ENCODE measurements at places on chromosomes 1 and 21. TPM values are rescaled to one million over a fixed set of nuclear protein-coding genes. Genes with fewer than 3 reads are reported as not detected.

GRCh38 chr1:147214325-147214724, 10.8 kb downstream of the FMO5 start:
- no peaks in the 10 kb centered on the region for H3K36me3 ChIP-seq
- no peaks in the 10 kb centered on the region for H3K4me1 ChIP-seq
- H3K27ac ChIP-seq = no peak overlapping the region
- H3K4me3 ChIP-seq = no peak overlapping the region

Gene TMEM52
- total RNA-seq = 1.0 TPM

Gene PGLYRP4
- not detected for total RNA-seq

Gene C1orf94
- total RNA-seq = not detected

Gene OR6F1
- not detected for total RNA-seq

DNA sequence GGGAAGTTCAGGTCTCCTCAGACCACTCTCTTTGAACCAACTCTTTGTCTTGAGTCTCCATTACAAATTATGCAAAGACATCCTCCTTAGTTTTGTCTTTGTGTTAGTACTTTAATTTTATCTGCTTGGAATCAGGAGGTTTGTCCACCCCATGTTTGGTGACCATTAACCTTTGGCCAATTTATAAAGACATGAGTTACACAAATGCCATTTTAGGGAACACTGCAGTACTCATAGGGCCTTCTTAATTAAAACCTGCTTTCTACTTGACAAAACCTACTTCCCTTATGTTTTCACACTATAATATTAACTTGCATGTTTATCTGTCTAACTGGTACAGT, 7.9 kb upstream of the CDC73 start:
- H3K4me3 ChIP-seq = no peak overlapping the region
- peaks cover 5% of the 10 kb centered on the region for H3K4me1 ChIP-seq
- no peaks in the 10 kb centered on the region for H3K27me3 ChIP-seq

DNA sequence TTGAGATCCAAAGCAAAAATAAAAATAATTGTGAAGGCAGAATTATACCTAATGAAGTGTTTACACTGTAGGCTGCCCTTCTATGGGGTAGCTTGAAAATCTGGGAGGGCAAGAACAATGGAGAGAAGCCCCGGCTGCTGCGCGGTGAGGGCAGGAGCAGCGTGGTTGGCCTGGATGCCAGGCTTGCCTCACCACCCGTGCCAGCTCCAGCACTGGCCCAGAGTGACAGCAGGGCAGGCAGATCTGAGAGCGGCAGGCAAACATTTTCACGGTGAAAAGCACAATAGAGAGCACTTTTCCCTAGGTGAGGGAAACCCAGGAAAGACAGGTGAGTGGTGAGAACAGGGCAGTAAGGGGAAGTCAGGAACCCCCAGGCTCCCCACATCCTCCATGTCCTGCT, 1.4 kb downstream of the PROK1 start:
- no peak overlapping the region for H3K4me3 ChIP-seq
- no peaks in the 10 kb centered on the region for H3K36me3 ChIP-seq
- no peaks in the 10 kb centered on the region for H3K27me3 ChIP-seq
- no peaks in the 10 kb centered on the region for H3K4me1 ChIP-seq
- H3K27ac ChIP-seq = no peak overlapping the region
- no peak for DNase-seq

Gene SELENOF
- 46.8 TPM for total RNA-seq

DNA sequence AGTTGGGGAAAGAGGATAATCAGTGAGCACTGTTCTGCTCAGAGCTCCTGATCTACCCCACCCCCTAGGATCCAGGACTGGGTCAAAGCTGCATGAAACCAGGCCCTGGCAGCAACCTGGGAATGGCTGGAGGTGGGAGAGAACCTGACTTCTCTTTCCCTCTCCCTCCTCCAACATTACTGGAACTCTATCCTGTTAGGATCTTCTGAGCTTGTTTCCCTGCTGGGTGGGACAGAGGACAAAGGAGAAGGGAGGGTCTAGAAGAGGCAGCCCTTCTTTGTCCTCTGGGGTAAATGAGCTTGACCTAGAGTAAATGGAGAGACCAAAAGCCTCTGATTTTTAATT, 42.7 kb downstream of the YARS1 start:
- H3K4me1 ChIP-seq = no peaks in the 10 kb centered on the region
- H3K36me3 ChIP-seq = peaks cover 67% of the 10 kb centered on the region
- no peak for DNase-seq
- H3K4me3 ChIP-seq = no peak overlapping the region
- H3K27ac ChIP-seq = no peak overlapping the region

- no peaks in the 10 kb centered on the region for H3K4me1 ChIP-seq
- H3K27me3 ChIP-seq = peaks cover 7% of the 10 kb centered on the region
- DNase-seq = no peak
- H3K4me3 ChIP-seq = no peak overlapping the region
- no peak overlapping the region for H3K27ac ChIP-seq
Observed at GRCh38 chr1:91189096-91189495, 167.3 kb upstream of the ZNF644 start.

GRCh38 chr1:67856921-67857320, 23.7 kb upstream of the GNG12 start:
- no peak overlapping the region for H3K4me3 ChIP-seq
- H3K4me1 ChIP-seq = no peaks in the 10 kb centered on the region
- H3K27ac ChIP-seq = no peak overlapping the region
- no peaks in the 10 kb centered on the region for H3K27me3 ChIP-seq

DNA sequence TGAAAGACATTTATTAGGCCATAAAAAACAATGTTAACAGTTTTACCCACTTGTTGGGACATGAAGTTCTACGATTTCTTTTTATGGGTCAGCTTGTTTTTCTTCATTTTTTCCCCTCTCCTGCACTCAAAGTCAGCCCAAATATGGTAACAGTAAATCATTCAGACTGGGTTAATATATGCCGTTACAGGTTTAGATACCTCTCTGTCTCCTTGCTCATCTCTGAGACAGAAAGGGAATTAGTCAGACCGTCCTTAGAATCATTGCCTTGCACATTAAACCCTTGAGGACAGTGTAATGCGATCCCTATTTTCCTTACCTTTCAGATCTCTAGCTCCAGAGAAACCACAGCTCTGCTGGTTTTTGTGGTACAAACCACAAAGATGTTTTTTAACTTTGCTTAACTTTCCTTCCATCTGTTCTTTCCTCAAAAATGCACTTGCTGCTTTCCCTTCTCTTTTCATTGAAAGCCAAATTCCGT, 613.3 kb downstream of the PLPP3 start:
- H3K4me1 ChIP-seq = peaks cover 2% of the 10 kb centered on the region
- H3K36me3 ChIP-seq = no peaks in the 10 kb centered on the region
- DNase-seq = no peak
- H3K27me3 ChIP-seq = no peaks in the 10 kb centered on the region
- H3K27ac ChIP-seq = no peak overlapping the region

GRCh38 chr1:165828103-165828668, 772 bp downstream of the UCK2 start:
- DNase-seq = peak; percentile 40
- H3K27ac ChIP-seq = peak overlapping the region; percentile 79
- H3K4me1 ChIP-seq = no peaks in the 10 kb centered on the region
- no peaks in the 10 kb centered on the region for H3K27me3 ChIP-seq
- H3K4me3 ChIP-seq = peak overlapping the region; percentile 86

DNA sequence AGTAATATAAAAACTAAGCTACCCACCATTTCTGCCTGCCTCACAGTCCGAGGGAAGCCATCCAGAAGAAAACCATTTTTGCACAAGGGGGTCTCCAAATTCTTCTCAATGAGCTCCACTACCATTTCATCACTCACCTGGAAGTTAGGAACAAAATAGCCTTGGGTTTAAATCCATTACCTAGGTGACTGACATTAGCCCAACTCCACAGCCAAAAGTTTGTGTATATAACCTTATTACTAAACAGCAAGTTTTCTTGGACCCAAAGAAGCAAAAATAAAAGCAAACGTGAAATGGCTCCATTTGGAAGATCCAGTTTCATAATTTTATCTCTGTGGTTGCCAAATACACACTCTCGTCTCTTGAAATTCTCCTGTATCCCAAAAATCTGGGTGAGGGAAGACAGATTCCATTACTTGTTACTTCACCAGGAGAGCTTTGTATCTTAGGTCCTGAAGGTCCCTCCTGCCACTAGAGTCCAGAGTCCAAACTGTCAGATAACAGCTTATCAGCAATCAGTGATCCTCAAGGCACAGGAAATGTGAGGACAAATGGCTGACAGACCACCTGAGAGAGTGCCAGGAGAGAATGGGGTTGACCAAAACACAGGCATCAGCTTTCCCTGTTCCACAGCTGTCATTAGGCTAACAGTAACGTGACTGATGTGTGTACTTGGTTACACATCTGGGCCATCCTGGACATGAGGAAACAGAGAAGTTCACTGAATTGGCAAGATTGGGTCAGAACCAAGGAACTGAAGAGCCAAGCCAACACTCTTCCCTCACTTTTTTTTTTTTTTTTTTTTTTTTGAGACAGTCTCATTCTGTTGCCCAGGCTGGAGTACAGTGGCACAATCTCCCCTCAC, 14.9 kb downstream of the AK2 start:
- H3K27me3 ChIP-seq = no peaks in the 10 kb centered on the region
- H3K36me3 ChIP-seq = peaks cover 75% of the 10 kb centered on the region
- DNase-seq = no peak
- H3K4me3 ChIP-seq = no peak overlapping the region
- no peak overlapping the region for H3K27ac ChIP-seq
- peaks cover 4% of the 10 kb centered on the region for H3K4me1 ChIP-seq
